ENCODE measurements at places on chromosomes 11 and 22.

GRCh38 chr11:2271077-2271326 is 614 bp upstream of the ASCL2 start:
- peak; percentile 15 for DNase-seq

DNA sequence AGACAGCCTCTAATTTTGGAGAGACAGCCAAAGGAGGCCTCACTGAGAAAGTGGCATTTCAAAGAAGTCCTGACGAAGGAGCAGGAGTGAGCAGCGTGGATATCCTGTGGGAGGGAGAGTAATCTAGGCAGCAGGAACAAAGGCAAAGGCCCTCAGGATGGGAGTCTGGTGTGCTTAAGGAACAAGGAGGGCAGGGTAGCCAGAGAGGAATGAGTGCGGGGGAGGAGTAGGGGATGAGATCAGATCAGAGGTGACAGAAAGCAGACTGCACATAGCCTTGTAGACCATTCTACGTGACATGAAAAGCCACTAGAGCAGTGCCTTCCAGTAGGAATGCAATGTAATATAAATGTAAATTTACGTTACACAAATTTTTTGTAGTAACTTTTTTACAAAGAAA is 5.6 kb downstream of the SLC36A4 start:
- DNase-seq, result no peak

DNA sequence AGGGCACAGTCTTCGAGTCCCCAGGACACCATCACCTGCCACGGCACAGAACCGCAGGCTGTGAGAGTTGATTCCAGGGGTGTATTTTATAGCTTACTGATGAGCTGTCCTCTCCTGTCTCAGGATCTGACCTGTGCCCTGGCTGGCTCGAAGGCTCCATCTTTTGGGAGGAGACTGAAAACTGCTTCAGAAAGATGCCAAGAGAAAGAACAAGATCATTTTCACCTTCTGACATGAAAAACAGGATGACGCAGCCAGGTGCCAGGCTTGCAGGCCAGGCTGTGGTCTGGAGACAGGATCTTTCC is 2.2 kb downstream of the MRGPRD start:
- no peak for DNase-seq

GRCh38 chr22:48734359-48734758 is 1093.3 kb downstream of the BRD1 start:
- no peak for DNase-seq

DNA sequence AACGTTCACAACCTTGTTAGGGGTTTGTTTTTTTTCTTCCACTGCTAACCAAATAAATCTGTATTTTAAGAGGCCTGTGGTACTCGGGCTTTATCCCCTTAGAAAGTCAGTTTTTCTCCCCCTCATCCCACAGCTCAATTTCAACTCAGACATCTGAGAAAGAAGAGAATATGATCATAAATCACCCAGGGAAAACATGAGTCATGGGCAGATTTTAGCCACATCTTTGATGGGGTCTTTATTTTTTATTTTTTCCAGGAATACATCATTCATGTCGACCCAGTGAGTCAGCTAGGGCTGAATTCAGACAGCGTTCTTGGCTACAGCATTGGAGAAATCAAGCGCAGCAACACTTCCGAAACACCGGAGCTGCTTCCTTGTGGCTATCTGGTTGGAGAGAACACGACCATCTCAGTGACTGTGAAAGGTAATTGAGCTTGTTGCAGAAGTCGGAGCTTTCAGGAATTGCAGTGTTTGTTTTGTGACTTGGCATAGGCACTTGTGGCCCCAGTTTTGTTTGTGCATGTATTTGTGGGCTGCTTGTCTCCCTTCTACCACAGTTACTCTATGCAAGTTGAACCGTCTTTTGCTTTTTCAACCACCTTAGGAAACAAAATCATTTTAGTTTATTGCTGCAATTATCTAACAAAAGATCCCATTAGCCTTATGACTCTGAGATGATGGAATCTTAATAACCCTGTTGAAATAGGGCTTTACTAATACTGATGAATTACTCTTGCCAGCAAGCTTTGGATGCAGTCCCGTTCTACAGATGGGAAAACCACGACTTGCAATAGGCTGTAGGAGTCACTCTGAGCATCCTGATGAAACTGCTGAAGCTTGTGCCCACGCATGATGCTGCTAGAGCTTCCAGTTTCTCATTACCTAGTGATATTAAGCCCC is 62.7 kb downstream of the DBX1 start:
- no peak for DNase-seq

DNA sequence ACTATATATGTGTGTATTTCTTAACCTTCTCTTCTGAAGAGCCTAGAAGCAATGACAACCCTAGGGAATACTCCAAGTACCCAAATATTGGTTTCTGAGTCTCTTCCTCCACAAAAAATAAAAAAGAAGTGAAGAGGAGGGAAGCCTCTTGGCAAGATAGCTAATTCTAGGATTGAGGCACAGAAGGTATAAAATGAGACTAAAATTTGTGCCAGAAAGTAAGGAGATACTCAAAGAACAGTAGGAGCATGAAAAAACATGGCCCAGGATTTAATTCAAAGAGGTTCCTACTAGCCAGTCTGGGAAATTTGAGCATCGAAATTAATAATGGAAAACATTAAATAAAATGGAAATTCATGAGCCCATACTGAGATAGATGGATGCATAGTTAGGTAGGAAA is 112.1 kb downstream of the PAX6 start:
- DNase-seq, result no peak

GRCh38 chr11:62149986-62150886 is 26.4 kb downstream of the INCENP start:
- DNase-seq, result no peak

DNA sequence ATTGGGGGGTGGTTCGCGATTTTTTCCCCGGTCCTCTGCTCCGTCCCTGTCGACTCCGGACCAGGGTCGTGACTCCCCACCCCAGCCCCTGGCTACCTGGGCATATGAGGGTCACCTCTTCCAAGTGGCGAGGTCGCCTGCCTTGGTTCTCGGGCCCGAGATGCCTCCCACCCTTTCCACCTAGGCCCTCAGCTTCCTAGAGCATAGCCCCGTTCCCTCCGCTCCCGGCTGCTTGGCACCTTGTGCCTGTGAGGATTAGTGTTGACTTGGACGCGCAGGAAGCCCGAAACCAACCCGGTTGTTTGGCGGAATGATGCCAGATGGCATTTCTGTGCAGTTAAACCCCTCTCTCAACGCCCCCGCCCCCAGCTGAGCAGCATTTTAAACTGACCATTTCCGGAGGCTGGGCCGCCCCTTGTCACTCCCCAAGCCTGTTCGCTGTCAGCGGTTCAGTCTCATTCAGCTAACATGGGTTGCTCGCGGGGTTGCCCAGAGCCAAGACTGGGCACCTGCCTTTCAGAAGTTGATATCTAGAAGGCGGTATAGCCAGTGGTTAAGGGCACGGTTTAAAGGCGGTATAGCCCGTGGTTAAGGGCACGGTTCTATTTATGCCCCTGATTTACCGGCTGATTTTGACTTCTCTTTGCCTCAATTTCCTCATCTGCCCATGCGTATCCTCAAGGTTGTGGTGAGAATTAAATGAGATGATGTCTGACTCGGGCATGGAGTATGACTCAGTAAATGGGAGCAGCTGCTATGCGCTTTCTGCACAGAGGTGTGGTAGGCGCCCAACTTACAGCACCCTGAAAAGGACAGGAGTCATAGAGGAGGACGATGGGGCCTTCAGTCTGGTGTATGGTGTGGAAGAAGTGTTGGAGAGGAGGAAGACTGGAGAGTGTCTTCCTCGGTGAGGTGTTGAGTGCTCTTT is 639 bp downstream of the INCENP start:
- DNase-seq, result no peak
